ENCODE measurements at places on chromosomes 2 and 18.

DNA sequence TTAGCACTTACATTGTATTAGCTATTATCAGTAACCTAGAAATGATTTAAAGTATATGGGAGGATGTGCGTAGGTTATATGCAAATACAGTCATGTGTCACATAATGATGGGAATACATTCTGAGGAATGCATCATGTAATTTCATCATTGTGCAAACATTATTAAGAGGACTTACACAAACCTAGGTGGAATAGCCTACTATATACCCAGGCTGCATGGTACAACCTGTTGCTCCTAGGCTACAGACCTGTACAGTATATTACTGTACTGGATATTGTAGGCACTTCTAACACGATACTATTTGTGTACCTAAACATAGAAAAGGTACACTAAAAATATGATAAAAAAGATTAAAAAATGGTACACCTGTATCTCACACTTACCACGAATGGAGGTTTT, 7.9 kb downstream of the RIF1 start:
- no peak for DNase-seq

DNA sequence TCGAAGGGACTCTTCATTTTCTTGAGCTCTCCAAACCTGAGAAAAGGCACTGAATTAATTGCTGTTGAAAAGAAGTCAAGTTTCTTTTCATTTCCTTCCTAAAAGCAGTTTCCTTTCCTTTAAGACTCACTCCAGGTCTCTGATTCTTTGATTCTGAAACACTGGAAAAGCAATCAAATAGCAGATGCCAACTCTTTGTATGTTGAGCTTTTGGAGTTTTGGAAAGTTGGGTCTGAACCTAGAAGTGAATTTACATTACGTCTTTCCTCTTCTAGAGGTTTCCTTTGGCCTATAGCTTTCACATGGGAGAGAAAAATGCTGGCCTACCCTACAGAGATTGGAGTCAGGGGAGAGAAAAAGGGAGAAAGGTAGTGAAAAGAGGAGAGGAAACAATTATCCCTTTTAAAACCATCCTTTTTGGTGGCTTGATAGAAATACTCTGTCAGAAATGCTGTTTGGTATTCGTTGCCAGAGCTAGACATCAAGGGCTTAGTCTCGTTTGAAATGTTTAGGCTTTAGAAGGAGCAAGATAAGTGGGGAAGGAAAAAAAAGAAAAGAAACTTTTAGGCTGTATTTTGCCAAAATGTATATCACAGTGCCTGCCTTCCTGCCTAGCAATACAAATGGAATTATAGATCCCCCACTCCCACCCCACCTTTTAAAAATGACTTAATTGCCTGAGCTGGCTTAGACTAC, 187.7 kb downstream of the PRPF40A start:
- no peak for DNase-seq

- DNase-seq, result no peak
Observed at GRCh38 chr2:176164611-176165369, 7.7 kb downstream of the HOXD3 start.

DNA sequence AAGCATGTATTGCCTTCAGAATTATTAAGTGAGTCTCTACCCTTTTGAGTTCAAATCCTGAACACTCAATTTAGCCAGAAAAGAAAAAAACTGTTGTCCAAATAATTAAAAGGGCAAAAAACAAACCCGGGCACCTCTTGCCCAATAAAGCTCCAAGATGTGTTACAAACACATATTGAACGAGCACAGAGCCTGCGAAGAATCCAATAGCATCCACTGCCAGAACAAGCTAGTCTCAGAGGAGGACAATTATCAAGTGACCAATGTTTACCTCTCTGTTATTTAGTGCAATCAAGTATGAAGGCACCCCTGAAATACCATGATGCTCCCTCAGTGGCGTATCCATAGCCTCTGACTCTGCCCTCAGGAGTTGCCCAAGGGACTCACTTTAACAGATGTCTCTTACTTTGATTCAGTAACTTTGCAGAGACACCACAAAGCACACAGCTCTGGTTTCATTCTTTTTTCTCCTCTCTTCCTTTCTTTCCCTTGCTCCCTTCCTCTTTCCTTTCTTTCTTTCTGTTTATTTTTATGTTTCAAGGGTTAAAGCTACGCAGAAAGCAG, 93.5 kb upstream of the SPATS2L start:
- DNase-seq, result no peak

DNA sequence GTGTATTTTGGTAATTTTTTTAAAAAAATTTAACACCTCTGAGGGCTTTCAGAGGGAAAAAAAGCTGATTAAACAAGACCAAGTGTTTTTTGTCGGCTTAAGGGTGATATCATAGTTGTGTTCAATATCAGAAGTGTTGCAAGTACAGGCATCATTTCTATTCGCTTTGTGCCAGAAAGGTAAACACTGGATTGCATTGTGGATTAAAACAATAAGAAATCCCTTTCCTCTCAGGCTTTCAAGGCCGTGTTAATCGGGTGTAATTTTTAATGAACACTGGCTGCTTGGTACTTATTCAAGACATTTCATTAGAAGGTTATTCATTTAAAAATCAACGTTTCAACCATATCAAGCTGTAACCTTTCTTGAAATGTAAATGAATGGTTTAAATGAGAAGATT, 18.3 kb downstream of the FIGN start:
- DNase-seq, result no peak

DNA sequence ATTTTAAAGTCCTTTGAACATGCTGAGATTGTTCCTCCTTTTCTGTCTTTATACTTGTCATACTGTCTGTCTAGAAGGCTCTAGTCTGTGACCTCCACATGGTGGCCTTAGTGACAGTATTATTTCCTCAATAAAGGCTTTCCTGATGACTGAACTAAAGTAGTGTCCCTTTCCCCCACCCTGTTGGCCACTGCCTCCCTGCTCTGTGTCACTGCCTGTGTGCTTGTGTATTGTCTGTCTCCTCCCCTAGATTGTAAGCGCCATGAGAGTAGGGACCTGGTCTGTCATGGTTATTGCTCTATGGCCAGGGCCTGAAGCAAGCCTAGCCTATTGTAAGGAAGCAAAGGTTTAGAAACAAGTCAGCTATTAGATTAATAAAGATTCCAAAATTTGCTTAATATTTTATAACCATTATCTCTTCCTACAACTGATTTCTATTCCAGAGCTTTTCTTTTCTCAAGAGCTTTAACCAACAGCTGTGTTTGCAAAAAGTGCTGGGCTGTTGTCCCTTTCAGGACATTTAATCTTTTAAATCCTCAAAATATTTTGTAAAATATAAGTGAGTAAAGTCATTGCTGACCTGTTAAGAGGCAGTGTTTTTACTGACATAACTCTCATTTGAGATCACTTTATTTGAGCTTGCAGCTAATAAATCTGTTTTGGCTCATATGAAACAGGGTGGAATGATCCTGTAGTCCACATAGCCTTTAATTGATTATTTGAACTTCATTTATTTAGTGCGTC, 35.5 kb downstream of the DIS3L2 start:
- DNase-seq, result no peak

DNA sequence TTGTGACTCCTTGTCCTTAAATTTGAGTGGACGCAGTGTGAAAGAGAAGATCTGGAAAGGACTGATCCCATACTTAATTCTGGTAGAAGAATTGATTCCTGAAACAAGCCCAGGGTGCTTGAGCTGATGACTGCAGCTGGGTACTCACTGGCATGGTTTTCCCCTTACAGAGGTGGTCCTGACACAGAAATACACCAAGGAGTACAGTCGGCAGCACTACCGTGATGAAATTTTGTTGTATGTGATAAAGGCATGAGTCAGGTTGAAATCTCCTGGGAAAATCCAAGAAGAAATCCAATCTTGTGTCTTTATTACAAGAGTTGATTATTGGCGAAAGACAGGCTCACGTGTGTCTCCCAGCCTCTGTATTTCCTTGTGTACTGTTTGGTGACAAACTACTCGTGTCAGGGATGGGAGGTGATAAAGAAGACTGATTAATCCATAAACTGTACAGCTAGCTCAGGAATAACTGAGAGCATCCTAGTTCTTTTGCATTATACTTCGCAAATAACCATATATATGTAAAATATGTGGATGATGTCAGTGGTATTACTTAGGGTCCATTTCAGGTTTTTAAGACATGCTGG, 76.6 kb downstream of the RAPGEF4 start:
- no peak for DNase-seq

DNA sequence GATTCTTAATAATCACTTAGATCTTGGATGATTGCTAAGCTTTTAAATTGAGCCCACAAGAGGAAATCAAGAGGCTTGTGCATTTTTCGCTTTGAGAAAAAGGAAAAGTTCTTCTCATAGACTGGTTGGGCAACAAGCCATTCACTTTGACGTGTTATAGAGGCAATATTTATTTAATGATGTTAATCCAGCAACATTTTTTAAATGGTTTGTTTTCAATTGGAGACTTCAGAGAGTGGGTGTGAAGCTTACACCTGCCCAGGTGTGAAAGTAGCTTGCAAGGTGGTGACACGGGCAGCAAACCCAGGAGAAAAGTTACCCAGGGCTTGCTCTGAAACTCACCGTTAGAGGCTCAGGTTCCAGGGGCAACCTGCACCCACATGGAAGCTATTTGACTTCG, 858.9 kb downstream of the GALR1 start:
- no peak for DNase-seq

All from activated gamma-delta T cell (primary cell).